ENCODE measurements at places on chromosomes 3 and 15.

DNA sequence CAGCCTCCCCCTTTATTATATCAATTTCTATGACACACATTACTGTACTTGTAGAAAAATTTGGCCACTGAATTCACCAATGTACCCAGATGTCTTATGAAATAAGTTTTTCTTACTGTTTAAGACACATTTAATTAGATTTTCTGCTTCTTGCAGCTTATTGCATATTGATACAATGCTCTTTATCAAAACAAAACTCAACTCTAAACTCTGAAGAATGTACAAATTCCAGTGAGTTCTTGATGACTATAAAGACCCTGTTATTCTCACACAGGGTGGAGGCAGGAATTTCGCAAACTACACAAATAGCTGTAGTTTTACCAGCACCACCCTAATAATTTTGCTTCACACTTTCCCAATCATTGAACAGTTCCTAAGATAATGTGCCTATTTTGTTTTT lies 22.0 kb downstream of the CMTM6 start:
- DNase-seq, result no peak

DNA sequence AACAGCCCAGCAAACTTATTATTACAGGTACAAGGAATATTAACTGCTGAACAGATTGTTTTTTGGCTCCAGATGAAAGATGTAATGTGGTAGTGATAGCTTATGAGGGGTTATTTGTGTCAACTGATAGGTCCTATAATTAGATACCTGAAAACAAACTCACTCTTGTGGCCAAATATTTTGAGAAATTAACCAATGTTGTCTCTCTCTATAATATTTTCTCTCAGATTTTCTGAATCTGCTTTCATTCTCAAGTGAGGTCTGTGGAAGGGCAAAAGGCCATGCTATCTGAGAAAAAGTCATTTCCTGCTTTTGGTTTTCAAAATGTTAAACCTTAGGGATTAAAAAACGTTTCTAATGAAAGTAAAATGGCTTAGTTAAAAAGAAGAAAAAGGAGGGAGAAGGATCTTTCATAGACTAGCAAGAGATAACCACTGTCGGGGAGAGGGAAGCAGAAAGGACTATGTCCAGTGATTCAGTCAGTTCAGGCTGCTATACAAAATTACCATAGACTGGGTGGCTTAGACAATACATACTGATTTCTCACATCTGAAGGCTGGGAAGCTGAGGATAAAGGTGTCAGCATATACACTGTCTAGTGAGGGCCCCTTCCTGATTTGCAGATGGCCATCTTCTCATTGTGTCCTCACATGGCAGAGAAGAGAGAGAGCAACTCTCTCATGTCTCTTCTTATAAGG lies 277.5 kb upstream of the P2RY1 start:
- no peak for DNase-seq

- no peak for DNase-seq
These were observed 22.3 kb upstream of the CFAP161 start for GRCh38 chr15:81111510-81112470.

GRCh38 chr3:116238846-116239565 lies 206.3 kb downstream of the LSAMP start:
- DNase-seq, result no peak

DNA sequence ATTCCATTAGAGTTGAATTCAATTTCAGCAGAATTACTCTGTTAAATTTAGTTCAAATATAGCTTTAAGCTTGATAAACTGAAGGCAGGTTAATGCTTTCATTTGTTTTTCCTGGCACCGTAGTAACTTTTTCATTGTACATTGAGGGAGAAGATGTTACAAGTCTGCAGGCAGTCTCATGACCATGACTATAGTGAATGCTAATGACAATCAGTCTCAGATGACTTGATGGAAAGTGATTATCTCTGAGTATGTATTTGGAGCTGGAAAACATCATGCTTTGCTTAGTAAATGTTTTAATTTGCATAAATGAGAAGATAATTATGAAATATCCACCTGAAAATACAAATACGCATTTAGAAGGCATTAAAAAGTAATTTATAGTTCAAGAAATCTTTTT lies 16.0 kb upstream of the RNF7 start:
- DNase-seq, result no peak

GRCh38 chr3:178446059-178446458 lies 90.2 kb upstream of the KCNMB2 start:
- no peak for DNase-seq
